ENCODE measurements at places on chromosomes 12 and 14.

- DNase-seq: no peak
These were observed 80.5 kb downstream of the FBXO33 start for GRCh38 chr14:39351708-39352107.

DNA sequence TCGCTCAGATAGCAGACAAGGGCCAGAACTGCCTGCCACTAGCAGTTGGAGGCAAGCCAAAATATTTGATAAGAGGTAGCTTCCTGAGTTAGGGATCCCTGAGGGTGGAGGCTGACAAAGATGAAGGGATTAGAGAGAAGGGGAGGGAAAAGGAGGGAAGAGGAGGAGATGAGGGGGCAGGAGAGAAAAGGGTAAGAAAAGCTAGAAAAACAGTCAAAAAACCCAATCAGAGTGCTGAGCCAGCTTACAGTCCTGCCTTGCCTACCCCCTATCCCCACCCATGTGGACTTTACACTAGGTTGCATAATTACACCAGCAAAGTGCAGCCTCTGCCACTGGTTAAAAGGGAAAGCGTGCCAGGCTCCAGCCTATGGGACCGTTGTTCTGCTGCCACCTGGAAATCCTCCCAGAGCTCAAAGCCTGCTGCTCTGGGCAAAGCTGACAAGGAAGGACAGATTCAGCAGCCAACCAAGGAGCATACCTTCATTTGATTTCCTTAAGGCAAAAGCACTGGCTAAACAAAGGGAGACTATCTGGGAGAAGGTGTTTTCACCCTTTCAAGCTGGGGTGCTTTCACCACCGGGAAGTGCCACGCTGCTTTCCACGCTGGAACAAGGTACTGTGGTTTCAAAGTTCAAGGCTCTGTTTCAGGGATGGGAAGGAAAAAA lies 3.8 kb upstream of the NUMB start:
- DNase-seq: no peak

DNA sequence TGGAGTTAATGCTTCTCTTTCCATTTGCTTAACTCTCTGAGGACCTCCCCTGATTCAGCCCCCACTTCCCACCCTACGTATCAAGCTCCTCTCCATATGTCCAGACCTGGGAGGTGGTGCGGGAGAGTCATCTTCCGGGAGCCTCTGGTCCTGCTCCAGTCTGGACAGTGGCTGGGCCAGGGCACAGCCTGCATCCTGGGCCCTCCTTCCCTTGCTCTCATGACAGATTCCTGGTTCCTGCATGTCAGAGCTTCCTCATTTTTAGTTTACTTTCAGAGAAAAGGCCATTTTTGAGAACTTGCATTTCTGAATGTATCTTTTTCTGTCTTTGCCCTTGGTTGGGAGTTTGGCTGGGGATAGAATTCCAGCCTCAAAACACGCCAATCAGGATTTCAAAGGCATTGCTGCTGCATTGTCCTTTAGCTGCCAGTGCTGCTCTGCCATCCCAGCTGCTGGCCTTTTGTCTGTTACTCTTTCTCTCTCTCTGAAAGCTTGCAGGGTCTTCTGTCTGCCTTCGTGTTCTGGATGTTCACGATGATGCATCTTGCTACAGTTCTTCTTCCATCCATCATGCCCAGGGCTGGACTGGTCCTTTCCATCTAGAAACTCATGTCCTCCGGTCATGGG lies 54.7 kb downstream of the SLC6A12 start:
- no peak for DNase-seq

DNA sequence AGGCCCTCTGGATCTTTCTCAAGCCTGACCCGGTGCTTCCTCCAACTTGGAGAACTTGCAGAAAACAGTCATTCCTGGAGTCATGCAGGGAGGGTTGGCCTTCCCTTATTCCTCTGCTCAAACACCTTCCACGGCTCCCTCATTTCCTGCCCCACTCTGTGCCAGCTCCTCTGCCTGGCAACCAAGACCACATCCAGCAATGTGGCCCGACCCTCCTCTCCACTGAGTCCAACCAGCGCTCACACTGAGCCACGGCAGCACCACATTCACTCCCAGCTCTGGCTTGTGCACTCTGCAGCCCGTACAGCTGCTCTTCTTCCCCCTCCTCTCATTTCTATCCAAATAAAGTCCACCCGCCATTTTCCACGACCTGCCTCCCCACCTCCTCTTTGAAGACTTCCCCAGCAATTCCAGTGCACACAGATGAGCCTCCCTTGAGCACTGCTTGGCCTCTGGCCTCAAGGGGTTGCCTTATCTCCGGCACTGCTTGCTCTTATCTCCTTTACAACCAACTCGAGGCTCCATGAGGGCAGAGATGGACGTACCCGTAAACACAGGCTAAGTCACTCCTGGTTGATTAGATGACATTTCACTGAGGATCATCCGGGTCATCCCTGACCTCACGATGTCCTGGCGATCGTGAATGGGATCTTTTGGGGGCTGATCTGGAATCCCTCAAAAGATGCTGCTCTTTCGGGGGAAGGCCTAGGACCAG lies 5.4 kb downstream of the PGF start:
- DNase-seq: no peak

GRCh38 chr14:92557544-92557912 lies 43.9 kb downstream of the RIN3 start:
- DNase-seq: no peak

- DNase-seq: no peak
These were observed 12.3 kb downstream of the ZFP36L1 start for GRCh38 chr14:68780358-68781160.

- no peak for DNase-seq
These were observed 73.7 kb downstream of the TBK1 start for GRCh38 chr12:64525461-64526160.

GRCh38 chr12:14416658-14417057 lies 51.2 kb downstream of the ATF7IP start:
- no peak for DNase-seq

- DNase-seq: no peak
These were observed 211.0 kb downstream of the SSPN start for GRCh38 chr12:26406391-26406790.

DNA sequence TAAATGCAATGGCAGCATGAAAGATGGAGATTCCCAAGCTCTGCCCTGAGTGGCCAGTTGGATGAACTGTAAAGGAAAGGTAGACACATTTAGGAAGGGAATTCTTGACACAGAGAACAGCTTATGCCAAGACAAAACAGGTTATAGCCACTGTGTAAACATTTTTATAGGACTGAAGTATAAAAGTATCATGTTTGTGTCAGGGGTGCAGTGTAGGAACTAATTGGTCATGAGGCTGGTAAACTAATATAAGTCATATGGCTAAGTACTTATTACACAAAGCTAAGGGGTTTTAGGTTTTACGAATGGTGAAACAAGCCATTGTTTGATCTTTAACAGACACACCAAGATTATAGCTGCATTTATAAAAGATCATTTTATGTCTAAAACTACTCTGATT lies 207.7 kb upstream of the SLC16A7 start:
- no peak for DNase-seq

DNA sequence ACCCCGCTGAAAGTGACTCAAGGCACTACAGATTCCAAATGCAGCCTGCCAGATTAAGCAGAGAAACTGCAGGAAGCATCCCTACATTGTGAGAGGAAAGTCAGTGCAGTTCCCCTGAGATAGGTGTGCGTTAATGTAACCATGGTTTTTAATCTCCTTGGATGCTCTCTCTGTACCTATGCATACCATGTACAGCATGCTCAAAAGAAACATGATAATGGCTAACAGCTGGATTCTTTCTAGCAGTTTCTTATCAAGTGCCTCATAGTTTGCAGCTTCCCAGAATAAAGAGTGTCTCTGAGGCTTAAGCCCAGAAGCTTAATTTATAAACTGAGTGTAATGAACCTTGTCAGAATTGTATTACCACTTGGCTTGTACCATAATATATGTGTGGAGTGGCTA lies 17.1 kb upstream of the MDM1 start:
- DNase-seq: no peak

- DNase-seq: no peak
These were observed 45.5 kb downstream of the PRIMA1 start for GRCh38 chr14:93742761-93743160.

DNA sequence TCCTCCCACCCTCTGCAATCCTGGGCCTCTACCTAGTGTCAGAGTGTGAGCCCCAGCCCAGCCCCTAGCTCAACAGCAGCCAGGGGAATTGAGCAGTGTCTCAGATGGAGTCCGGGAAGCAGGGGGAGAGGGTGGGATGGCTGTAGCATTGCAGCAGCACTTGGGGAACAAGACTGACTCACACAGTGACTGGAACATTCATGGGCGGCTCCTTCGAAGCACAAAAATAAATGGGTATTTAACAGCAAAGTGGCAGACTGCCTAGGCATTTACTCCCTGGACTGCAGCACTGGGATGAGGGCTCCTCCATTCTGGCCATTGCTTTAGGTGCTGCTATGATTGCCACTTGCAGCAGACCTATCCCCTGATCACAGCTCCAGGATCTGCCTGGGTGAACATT lies 46.0 kb upstream of the STK38L start:
- DNase-seq: no peak

- DNase-seq: no peak
These were observed 22.4 kb upstream of the EIF2B2 start for GRCh38 chr14:74980398-74980730.
